Pons (tissue), 1 donor: ENCODE measurements at places on chromosomes 7 and 10.

DNA sequence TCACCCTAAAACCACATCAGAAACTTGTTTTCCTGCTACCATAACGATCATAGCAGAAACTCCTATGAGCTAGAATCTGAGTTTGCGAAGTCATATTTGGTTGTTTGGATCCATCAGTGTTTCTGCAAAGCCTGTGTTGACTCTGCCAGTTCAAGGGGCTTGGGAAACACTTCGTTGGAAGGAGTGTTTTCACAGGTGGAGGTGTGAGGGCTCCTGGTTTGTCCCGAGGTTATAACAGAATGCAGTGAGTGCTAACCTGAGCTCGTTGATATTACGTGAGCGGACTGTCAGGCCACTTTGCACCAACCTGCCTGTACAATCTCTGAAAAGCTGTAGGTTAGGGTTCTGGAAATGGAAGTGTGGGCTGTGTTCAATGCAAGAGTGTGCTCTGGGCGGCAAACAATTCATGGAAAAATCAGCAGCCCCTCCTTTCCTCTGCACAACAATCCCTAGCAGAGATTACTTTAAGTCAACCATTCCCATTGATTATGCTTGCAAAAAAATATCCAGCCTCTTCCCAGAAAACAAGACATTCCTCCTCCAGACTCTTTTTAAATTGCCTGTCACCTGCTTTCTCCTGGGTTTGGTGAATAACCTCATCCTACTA lies 622.0 kb downstream of the TYW1 start:
- no peak for DNase-seq

DNA sequence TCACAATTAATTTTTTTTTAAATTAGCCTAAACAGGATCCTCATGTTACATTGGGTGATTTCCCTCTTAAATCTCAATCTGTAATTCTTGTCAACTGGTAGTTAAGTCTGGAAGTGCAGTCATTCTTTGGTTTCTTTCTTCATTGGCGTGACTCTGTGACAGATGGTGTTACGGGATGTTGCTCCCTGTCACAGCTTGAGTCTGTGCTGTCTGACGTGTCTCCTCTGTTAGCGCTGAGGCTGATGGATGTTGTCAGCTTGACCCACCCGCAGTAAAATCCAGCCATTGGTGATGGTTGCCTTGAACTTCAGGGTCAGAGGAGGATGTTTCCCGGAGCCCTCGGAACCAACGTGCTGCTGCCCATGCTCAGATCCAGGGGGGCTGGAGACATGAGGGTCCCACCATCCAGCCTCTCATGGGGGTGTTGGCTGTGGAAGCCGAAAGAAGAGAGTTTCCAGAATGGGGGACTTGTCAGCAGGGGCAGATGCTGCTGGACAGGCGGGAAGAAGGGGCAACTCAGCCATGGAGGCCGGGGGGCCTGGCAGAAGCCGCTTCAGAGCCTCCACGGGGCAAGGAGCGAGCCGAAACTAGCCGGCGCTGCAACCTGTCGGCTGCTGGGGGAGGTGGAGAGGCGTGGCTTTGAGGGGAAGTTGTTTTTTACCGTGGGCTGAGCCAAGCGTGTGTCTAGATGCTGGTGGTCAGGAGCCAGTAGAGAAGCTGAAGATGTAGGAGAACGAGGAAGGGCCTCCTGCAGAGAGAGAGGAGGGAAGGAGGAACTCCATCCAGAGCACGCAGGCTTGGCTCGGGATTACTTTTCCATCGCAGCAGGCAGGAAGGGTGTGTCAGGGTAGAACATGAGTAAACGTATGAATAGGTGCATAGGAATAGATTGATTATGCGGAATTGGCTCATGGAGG lies 3.5 kb downstream of the SUN1 start:
- peak; percentile 40 for DNase-seq

- DNase-seq: no peak
These were observed 25.4 kb downstream of the NAPEPLD start for GRCh38 chr7:103123529-103123928.

- DNase-seq: no peak
These were observed 6.6 kb upstream of the INTS1 start for GRCh38 chr7:1510780-1511154.

GRCh38 chr10:11245095-11245479 lies 227.4 kb downstream of the CELF2 start:
- no peak for DNase-seq

GRCh38 chr7:12422554-12423320 lies 19.1 kb upstream of the VWDE start:
- DNase-seq: no peak

DNA sequence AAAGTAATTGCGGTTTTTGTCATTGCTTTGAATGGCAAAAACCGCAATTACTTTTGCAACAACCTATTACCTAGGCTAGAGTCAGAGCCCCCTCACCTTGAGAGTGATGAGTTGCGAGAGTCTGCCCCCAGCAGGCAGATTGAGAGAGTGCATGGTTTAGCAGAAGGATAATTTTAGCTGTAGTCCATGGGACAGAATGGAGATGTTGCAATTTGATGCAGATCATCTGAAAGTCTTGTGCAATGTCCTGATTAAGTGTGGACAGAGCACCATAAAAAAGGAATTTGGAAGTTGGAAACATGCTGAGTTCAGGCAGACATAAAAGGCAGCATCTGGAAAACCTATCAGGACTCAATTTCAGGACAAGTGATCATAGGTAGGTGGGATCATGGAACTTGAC lies 48.7 kb downstream of the GPR141 start:
- DNase-seq: peak; percentile 72

DNA sequence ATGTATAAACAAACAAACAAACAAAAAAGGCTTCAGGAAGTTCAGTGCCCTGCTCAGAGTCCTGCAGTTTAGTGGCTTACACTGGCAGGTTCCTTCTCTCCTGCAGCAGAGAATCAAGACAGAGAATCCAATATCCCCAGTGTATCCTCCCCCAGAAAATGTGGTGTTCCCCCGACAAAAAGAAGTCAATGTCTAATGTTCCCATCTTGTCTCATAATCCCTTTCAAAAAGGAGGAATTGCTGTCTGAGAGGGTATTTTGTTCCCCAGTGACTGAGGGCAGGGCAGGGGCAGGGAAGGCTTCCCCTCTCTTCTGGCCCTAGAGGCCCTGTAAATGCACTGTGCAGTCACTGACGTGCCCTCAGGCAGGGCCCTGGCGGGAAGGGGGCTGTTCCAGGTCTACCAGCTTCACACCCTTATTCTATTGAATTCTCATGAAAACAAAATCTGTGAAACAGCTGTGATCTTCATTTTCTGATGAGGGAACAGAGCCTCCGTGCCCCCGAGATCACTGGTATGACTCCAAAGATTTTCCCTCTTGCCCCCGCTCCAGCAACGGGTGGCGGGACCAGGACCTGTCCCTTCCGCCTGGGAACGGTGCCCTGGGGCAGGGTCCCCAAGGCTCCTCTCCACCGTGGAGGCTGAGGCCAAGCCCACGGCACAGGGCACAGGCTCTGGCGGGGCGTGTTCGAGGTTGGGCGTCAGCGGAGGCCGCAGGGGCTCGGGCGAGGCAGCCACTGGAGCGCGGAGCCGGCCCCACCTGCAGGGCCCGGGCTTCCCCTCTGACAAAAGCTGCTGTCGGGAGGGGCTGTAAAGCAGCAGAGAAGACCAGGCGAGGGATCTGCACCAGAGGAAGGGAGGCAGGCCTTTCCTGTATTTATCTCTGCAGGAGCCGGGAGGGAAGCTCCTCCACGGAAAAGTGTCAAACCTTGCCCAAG lies 13.4 kb upstream of the WDFY4 start:
- no peak for DNase-seq

DNA sequence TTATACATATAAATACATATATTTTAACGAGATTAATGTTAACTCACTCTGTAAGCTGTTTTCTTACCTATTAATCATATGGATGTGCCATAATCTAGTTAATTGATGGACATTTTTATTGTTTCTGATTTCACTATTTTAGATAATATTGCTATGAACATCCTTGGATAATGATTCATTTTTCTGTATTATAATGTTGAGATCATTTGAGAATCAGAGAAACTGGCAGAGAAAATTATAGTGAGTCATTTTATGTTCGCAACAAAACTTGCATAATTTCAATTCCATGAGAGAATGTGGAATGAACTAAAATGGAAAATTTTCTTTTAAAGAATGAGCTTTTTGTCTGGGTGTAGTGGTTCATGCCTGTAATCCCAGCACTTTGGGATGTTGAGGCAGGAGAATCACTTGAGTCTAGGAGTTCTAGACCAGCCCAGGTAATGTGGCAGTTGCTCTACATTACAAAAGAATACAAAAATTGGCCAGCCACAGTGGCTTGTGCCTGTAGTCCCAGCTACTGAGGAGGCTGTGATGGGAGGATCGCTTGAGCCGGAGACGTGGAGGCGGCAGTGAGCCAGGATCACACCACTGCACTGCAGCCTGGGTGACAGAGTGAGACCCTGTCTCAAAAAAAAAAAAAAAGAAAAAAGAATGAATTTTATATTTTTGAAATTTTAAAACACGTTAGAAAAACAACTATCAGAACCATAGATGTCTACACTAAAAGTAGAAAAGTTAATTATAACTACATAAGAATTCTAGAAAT lies 40.5 kb downstream of the PAPSS2 start:
- no peak for DNase-seq

DNA sequence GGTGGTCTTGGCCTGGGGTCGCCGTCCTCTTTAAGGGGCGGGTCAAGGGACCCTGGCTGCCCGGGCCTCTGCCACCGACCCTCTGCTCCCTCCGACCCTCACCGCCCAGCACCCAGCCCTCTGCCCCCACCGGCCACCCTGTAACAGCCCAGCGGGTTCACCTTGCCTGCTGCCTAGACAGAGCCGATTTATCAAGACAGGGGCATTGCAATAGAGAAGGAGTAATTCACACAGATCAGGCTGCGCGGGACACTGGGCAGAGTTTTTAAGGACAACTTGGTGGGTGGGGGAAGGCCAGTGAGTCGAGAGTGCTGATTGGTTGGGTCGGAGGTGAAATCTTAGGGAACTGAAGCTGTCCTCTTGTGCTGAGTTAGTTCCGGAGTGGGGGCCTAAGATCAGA lies 779 bp upstream of the ADCK2 start:
- DNase-seq: peak; percentile 15

DNA sequence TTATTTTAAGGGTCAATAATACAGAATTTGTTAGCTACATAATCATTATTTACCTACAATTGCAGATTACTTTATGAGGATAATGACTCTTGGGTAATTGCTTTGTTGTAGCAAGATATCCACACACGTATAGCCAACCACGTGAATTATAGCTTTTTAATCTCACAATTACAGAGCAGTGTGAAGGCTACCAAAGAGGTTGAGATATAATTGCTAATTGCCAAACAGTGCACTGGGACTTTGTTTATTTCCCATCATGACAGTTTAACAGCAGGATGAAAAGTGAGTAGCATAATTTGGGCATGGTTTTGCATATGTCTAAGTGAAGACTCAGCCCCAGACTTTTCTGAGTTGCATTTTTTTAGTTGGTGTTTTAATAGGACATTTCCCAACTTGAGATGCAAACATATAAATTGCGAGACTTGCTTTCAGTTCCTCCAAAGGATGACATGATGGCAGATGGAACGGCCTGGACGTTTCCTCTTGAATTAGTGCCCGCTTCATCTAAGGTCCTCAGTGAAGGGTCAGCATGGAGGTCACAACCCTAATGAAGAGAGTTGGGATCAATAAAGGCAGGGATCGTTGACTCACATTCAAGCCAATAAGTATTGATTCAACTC lies 180.7 kb upstream of the GPR26 start:
- no peak for DNase-seq

- no peak for DNase-seq
These were observed 99.7 kb downstream of the BMPR1A start for GRCh38 chr10:86856156-86856555.

DNA sequence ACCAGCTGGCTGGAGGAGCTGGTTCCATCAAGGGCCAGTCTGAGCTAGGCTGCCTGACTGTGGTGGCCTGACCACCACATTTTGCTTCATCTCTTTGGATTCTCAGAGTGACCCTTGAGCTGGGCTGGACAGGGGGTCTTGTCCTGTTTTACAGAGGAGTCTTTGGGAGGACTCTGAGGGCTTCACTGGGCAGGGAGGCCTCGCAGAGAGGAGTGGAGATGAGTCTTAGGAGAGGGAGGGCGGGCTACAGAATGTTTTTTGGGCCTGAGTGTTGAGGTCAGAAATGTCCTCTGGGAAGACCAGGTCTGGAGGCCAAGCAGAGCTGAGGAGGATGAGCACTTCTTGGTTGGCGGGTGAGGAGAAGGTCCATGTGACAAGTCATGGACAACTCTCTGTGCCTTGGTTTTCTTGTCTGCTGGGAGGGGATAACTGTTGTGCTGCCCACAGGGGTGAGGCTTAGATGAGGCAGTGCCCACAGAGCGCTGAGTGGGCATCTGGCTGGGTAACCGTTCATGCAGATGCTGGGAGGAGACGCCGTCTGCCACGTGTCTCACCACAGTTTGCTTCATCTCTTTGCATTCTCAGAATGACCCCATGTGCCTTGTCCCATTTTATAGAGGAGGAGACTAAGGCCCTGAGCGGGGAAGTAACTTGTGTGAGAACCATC lies 9.4 kb downstream of the TSPAN15 start:
- DNase-seq: no peak

GRCh38 chr7:41915871-41916270 lies 213.0 kb upstream of the INHBA start:
- no peak for DNase-seq

DNA sequence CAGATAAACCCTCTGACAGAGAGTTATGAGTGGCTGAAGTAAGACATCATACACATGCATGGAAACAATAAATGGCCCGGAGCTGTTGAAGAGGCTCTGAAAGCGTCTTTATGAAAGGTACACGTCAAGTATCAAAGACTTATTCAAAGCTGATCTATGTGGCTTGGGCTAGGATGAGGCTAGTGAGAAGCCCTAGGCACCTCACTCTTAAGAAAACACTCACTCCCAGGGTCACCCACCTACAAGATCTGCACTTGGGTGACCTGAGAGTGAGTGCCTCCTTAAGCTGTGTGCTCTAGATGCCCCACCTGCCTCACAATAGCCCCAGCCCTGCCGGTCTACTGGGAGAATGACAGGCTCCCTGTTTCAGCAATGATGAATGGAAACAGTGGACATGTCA lies 1.1 kb upstream of the GIMAP1 start:
- no peak for DNase-seq

- peak; percentile 59 for DNase-seq
These were observed 69.8 kb downstream of the LSMEM1 start for GRCh38 chr7:112550468-112551060.

GRCh38 chr10:52318136-52318701 lies 4.1 kb downstream of the DKK1 start:
- no peak for DNase-seq

- peak; percentile 70 for DNase-seq
These were observed 59.6 kb upstream of the CAPZA2 start for GRCh38 chr7:116802746-116803152.

GRCh38 chr10:132571650-132572544 lies 34.3 kb downstream of the INPP5A start:
- DNase-seq: no peak

GRCh38 chr7:26049081-26049480 lies 102.9 kb upstream of the NFE2L3 start:
- no peak for DNase-seq

DNA sequence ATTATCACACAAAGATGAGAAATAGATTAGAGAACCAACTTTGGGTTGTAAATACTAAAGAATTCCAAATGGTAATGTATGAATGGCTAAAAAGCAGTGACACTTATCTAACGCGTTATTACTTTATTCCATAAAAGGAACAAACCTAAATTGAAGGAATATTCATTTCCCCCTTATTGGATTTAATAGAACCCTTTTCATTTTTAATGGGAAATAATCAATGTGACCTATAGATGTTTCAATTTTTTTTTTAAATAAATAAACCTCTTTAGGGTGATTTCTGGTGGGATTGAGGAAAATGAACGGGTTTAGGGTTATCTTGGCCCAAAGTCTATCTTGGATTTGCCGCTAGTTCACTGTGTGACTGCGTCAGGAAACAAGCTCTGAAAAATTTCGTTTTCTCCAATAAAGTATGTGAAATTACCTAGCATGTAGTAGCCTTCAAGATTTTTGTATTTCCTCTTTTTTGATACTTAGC lies 1.9 kb upstream of the ACBD5 start:
- no peak for DNase-seq
